ENCODE measurements at places on chromosomes 1 and 21.

DNA sequence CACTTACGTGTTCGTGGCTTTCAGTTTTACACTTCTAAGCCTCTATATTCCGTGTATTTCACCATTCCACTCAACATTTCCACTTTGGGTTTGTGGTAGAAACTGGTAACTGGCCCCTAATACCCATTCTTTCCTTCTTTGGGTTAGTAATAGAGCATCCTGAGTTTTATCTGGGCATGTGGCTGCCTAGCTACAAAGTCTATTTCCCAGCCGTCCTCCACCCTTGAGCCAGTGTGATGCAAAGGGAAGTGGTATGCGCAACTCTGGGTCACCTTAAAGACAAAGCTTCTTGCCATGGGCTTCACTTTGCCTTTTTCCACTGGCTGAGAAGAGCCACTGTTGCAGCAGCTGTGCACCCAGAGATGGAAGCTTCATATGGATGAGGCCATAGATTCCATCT, 73.9 kb downstream of the LAMC2 start:
- DNase-seq, result no peak

DNA sequence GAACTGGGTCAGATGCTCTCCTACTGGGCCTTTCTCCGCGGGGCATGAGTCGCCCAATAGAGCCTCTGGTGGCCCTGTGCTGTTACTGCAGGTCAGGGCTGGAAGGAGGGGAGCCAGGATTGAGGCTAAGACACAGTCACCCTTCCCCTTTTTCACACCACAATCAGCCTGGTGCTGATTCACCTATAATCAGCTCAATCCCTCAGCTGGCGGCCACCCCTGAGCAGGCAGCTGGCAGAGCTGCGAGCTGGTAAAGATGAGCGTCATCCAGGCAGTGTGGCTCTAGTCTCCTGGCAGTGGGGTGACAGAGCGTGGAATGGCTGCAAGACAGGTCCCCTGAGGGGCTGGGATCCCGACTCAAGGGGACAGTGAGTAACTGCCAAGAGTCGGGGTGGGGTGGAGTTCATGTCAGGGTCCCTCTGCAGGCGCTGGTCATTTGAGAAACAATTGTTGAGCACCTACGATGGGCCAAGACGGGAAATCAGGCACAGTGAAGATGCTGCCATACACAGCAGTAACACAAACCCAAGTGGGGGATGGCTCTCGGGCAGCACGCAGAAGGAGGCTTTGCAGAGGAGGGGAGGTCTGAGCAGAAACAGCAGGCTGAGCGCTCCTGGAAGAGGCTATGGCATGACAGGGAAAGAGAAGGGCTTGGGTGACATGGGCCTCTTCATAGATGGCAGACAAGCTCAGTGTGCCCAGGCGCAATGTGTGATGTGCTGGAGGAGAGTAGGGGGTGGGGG, 21.8 kb downstream of the ATF3 start:
- peak; percentile 62 for DNase-seq

- DNase-seq, result no peak
These were observed 37.6 kb downstream of the MORN1 start for GRCh38 chr1:2353551-2354438.

DNA sequence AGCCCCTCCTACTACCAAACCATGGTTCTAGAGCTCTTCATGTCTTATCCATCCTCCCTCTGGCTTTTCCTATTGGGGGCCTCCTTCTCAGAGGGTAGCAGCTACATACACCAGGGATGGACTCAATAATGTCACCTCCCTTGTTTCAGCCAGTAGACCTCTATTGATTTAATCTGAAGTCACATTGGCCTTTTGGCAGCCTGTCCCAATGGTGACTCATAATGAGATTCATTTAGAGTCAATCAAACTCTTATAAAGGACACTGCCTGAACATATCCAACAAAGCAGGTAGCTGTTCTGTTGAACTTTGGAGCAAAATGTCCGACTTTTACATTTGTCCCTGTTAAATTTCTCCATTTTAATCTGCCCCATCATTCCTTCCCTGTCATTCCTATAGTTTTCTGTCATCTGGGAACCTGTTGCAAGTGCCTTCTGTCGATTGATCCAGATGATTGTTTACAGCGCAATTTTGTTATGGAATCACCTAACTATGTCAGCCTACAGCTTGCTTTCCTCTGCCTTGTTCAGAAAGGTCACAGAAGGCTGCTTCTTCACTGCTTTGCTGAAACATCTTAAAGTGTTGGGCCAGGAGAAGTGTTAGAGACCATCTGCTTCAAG, 105.9 kb downstream of the ETS2 start:
- no peak for DNase-seq

DNA sequence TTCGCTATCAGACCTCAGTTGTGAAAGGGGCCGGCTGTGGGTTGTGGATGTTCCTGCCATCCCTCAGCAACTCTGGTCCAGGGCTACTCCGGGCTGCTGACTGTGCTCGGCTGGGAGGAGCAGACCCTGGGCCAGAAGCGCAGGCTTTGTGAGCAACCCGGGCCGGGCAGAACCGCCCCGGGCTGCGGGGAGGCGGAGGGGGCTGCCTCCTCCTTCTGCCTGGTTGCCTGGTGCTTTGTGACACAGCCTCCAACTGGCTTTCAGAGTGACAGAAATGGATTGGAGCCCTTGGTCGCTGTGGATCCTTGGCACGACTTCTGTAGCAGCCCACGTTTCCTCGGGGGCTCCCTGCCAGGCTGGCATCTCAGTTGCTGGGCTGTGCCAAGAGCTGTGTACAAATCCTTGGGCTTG, 10.0 kb downstream of the DRAXIN start:
- DNase-seq, result no peak

GRCh38 chr1:61742620-61743430, 545 bp downstream of the PATJ start:
- peak; percentile 42 for DNase-seq

GRCh38 chr1:235403593-235403992, 36.4 kb downstream of the TBCE start:
- no peak for DNase-seq

DNA sequence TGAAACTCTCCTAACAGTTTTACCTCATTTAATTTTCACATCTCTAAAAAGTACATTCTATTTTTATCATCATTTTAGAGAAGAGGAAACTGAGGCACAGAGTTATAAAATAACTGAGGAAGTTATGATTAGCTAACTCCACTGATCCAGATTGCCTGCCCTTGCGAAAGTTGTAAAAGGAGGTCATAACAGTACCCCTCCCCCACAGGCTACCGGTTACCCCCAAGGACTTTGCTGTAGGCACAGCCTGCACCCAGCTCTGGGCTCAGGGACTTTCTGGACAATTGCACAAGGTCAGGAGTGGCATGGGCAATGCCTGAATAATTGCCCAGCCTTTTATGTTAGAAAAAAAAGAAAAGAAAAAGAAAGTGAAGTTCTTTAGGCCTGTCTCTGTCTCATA, 22.7 kb downstream of the PIGM start:
- DNase-seq, result no peak

DNA sequence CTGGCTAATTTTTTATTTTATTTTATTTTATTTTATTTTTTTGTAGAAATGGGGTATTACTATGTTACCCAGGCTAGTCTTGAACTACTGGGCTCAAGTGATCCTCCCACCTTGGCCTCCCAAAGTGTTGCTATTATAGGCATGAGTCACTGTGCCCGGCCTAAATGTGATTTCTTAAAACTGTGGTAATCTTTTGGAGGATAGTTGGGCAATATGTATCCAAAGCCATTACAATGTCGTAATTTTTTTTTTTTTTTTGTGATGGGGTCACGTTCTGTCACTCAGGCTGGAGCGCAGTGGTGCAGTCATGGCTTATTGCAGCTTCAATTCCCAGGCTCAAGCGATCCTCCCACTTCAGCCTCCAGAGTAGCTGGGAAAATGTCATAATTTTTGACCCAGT, 14.2 kb downstream of the ETV3L start:
- DNase-seq, result no peak

GRCh38 chr1:51679435-51679834, 62.5 kb downstream of the OSBPL9 start:
- peak; percentile 50 for DNase-seq

GRCh38 chr1:164515231-164515630, 43.8 kb upstream of the PBX1 start:
- no peak for DNase-seq

- no peak for DNase-seq
These were observed 237.6 kb downstream of the NTNG1 start for GRCh38 chr1:107378426-107378825.

GRCh38 chr1:32073299-32074229, 825 bp downstream of the TMEM39B start:
- DNase-seq, result no peak

- no peak for DNase-seq
These were observed 156.0 kb upstream of the JUN start for GRCh38 chr1:58939666-58940370.

DNA sequence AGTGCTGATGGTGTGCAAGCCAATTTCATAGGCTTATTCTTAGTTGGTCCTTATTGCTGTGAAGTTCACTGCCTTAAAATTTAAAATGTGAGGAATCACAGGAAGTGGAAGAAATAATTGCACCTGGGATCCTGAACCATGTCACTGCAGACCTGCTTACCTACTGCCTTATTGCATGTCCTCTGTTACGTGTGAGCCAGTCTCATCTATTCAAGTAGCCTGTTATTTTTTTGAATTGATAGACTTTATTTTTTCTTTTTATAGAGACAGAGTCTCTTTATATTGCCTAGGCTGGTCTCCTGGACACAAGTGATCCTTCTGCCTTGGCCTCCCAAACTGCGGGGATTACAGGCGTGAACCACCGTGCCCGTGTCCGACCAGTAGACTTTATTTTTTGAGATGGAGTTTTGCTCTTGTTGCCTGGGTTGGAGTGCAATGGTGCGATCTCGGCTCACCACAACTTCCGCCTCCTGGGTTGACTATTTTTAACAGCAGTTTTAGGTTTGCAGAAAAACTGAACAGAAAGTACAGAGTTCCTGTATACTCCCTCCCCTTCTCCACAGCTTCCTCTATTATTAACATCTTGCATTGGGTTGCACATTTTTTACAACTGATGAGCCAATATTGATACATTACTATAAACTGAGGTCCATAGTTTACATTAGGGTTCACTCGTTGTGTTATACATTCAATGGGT, 14.0 kb upstream of the DISC1 start:
- DNase-seq, result no peak

DNA sequence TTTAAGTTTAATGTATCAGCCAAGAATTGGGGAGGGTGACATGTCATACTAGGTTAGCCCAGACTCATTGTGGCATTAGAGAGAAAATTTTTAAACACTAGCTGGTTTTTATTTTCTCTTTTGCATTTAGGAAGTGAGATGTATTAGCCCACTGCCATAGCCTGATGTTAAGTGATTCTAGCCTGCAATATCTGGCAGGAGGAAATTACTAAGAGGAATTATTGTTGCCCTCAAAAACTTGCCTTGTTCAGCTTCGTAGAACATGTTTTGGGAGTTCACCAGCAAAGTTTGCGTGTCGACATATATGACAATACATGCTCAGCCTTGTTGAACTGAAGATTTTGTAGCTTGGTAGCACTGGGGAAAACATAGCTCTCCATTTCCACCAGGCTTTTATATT, 12.5 kb downstream of the ADAM30 start:
- no peak for DNase-seq

- DNase-seq, result no peak
These were observed 64.8 kb downstream of the ATP2B4 start for GRCh38 chr1:203691447-203691846.

GRCh38 chr1:114986286-114986685, 43.3 kb upstream of the TSHB start:
- DNase-seq, result no peak

DNA sequence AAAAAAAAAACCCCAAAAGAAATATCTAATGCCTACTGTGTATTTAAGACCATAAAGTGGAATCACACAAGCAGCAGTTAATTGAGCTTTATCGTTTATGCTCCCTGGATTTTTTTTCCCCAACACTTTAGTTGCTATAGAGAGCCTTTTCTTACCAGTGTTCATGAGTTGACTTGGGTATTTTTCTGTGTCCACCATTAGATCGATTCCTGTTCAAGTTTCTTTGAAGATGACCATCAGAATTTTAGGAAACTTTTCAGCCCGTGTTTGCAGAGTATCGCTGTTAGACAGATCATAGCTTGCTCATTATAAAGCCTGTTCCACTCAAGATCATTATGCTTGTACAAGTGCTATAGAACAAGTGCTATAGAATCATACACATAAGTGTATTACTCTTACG, 1.5 kb downstream of the RALGPS2 start:
- no peak for DNase-seq

- DNase-seq, result no peak
These were observed 661 bp upstream of the OSCP1 start for GRCh38 chr1:36450919-36451305.

- DNase-seq, result no peak
These were observed 68.0 kb downstream of the DISC1 start for GRCh38 chr1:231694465-231695077.

- no peak for DNase-seq
These were observed 218.9 kb upstream of the C1orf174 start for GRCh38 chr1:4118746-4119515.

DNA sequence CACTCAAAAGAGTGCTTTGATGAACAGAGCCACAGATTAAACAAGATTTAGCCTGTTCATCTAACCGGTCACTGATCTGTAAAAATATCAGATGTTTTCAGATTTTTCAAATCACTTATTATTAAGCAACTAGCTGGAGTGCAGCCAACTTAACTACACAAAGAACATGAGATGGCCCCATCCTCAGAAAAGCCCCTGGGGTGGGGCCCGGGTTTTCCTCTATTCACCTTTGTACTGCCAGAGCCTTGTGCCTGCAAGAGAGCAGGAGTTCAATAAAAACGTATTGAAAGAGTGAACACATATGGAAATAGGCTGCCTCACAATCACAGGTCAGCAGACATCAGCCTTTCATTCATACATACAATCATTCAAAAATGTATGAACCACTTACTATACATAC, 516.1 kb downstream of the OMA1 start:
- no peak for DNase-seq

- DNase-seq, result no peak
These were observed 66.7 kb downstream of the COL18A1 start for GRCh38 chr21:45471525-45472221.
